ENCODE measurements at places on chromosomes 1 and 21.

- no peak for DNase-seq
Measured at GRCh38 chr1:186454981-186455380, 5.9 kb downstream of the PDC start.

- peak; percentile 87 for DNase-seq
Measured at GRCh38 chr1:8905582-8906191, 27.2 kb upstream of the ENO1 start.

- DNase-seq: no peak
Measured at GRCh38 chr1:103783944-103784377, 34.3 kb downstream of the AMY1C start.

- no peak for DNase-seq
Measured at GRCh38 chr1:168148916-168149315, 12.2 kb upstream of the GPR161 start.

DNA sequence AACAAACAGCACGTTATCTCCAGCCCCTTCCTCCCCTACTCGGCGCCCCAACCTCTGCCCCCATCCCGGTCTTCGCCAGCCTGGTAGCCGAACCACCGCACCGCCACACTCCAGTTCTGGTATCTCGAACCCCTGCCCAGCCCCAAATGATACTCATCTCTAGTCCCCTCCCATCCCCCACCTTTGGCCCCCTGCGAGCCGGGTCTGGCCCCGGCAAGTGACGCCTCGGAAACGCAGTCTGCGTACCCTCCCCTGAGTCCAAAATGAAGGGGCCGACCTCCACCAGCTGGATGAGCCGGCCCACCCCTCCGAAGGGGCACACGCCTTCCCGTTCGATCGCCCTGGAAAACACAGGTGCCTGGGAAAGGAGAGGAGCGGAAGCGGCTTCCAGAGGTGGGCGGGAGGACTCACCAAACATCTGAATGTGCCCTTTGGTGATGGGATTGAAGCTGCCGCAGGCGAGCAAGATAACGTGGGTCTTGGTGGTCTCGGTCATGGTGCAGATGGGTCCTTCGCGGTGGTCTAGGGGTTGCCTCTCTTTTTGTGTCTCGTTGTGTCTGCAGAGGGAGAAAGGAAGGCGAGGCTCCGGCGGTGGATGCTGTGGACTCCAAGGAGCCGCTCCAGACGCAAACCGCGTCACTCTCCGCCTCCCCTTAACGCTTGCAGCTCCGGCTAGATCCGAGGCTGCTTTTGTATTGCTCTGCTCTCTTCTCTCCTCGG is at the start of gene NMNAT2:
NMNAT2 (minus strand) TSS at position 609 of the 720 bp plus-strand sequence; CDS start at position 496, 113 bp downstream.
- DNase-seq: peak; percentile 50

- DNase-seq: peak; percentile 91
Measured at GRCh38 chr1:8373581-8374241, 55.8 kb downstream of the SLC45A1 start.

GRCh38 chr21:46371204-46372013 is 47.5 kb downstream of the PCNT start:
- DNase-seq: no peak

- DNase-seq: peak; percentile 34
Measured at GRCh38 chr1:12153181-12153785, 13.5 kb upstream of the TNFRSF1B start.

All from muscle of back (tissue), 13 donors.